Activated T-helper 1 cell treated with Interleukin-2 at 50 U/mL for 16 hours (primary cell): ENCODE measurements at places on chromosomes 5 and 9.

DNA sequence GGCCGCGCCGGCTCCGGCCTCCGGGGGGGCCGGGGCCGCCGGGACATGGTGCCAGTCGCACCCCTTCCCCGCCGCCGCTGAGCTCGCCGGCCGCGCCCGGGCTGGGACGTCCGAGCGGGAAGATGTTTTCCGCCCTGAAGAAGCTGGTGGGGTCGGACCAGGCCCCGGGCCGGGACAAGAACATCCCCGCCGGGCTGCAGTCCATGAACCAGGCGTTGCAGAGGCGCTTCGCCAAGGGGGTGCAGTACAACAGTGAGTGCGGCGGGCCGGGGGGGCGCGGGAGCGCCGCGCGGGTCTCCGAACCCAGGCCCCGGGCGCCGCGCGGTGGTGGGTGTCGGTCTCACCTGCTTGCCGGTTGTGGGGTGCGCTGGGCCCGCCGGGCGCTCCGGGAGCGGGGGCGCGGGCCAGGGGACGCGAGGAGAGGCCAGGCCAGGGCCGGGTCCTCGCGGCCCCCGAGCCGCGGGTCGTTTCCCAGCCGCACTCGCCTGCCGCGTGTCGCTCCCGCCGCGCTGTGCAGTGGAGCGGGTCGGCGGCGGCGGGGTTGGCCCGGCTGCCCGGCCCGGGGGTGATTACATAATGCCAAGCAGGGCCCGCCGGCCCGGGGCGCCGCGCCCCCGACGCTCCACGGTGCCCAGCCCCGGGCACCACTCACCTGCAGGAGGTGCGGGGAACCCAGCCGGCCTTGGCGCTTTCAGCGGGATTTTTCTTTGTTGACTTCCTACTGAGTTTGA, 492 bp downstream of the RABL6 start:
- peak; percentile 23 for DNase-seq

DNA sequence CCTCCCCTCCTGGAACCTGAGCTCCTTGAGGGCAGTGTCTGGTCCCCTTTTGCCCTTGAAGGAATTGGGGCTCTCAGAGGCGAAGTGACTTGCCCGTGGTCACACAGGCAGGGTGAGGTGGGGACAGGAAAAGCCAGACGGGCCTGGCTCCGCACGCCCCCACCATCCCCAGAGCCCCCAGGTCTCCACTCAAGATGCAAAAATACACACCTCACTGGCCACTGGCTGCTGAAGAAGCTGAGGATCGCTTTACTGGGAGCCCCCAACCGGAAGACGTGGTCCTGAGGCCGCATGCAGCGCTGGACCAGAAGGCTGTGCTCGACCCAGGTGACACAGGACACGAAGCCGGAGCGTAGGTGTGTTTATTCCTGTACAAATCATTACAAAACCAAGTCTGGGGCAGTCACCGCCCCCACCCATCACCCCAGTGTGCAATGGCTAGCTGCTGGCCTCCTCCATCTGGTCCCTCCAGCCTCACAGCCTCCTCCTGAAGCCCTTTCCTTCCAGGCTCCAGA, 7.6 kb upstream of the AK1 start:
- no peak for DNase-seq

GRCh38 chr5:109987355-109987754, 297.6 kb downstream of the MAN2A1 start:
- DNase-seq, result no peak

- no peak for DNase-seq
Measured at GRCh38 chr9:26261503-26262330, 583.5 kb upstream of the TUSC1 start.

DNA sequence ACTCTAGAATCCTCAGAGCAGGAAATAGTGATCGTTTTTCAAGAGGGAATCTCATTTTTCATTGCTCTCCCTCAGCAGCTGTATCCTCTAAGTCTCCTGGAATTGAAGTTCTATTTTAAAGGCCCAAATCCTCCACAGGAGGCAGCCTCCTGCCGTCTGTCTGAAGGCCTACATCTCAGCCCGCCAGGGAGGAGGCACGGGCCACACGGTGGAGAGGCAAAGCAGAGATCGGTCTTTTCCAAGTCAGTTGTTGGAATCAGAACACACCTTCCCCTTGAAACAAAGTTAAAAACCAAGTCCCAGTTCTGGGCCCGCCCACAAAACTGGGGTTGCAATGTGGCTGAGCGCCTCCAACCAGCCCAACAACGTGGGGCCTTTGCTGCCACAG, 68.7 kb downstream of the RAPGEF1 start:
- DNase-seq, result no peak

DNA sequence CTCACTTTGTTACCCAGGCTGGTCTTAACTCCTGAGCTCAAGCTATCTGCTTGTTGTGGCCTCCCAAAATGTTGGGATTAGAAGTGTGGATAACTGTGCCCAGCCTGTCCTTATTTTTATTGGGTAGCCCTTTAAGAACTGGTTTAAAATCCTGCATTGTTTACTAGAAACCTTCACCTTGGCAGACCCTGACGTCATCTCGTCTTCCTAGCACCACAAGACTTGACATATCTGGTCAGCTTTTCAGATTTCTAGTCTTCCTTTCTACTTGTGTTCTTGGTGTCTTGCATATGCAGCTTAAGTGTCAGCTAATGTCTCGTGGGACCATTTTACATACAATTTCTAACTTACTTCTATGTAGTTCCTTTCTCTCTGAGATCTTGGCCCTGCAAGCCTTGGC, 258.9 kb downstream of the IZUMO3 start:
- DNase-seq, result no peak

GRCh38 chr5:170885256-170885655, 23.4 kb downstream of the RANBP17 start:
- DNase-seq, result no peak

GRCh38 chr5:67578011-67578410, 381.4 kb upstream of the CD180 start:
- no peak for DNase-seq

DNA sequence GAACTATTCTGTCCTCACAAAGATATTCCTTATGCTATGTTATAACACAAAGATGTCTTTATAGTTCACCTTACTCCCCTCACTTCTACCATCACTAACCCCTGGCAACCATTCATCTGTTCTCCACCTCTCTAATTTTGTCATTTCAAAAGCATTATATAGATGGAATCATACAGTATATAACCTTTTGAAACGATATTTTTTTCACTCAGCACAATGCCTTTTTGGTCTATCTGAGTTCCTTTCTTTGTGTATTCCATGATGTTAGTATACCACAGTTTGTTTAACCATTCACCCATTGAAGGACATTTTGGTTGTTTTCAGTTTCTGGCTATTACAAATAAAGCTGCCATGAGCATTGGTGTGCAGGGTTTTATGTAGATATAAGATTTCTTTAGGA, 35.8 kb upstream of the STOM start:
- no peak for DNase-seq

DNA sequence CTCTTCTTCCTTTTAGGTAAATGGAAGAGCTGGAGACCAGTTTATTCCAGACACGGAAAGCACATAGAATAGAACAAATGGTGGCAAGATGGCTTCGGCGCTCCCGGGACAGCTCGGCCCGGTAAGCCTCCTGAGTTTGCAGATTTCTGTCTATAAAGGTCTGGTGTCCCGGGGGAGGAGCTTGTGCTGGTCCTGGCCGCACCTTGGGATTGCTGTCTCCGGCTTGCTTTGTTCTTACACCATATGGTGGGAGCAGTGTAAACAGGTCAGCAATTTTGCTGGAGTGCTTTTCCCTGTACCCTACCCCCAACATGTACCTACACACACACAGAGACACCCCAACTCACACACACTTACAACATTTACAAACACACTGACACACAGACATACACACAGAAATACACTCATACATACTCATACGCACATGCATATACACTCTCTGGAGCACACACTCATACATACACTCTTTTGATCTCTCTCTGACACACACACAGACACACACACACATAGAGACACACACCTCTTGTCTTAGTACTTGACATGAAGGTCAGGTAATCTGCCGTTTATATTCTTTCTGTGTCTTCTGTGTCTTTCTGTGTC, 42.0 kb downstream of the FRMPD1 start:
- no peak for DNase-seq

- DNase-seq, result no peak
Measured at GRCh38 chr9:70347046-70347445, 67.4 kb downstream of the KLF9 start.

DNA sequence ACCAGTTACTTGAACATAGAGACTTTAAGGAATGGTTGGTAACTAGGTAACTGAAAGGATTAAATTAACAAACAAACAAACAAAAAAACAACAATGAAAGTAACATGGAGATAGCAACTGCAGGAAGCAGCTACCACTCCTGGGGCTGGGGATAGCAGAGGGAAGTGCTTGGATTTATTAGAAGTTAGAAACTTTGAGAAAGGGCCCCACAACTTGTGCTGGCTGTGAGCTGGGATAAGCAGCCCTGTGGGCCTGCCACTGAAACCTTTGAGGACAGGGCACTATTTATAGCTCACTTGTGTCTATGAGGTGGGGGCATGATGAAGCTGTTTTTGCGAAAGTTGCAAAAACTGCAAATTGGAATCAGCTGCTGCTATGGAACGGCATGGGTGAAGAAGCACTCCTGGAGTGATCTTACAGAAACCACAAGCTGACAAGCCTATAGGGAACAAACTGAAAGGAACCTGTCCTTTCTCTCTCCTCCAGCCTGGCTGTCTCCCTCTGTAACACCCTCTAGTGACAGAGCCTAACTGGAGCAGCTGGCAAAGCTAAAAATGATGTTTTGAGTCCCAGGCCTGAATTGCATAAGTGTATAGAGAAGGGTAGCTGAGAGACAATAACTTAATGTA, 91.4 kb upstream of the RANBP6 start:
- DNase-seq, result no peak

- DNase-seq, result no peak
Measured at GRCh38 chr5:178555005-178555404, 35.2 kb downstream of the COL23A1 start.

GRCh38 chr9:96487029-96487396, 37.0 kb downstream of the HABP4 start:
- no peak for DNase-seq

DNA sequence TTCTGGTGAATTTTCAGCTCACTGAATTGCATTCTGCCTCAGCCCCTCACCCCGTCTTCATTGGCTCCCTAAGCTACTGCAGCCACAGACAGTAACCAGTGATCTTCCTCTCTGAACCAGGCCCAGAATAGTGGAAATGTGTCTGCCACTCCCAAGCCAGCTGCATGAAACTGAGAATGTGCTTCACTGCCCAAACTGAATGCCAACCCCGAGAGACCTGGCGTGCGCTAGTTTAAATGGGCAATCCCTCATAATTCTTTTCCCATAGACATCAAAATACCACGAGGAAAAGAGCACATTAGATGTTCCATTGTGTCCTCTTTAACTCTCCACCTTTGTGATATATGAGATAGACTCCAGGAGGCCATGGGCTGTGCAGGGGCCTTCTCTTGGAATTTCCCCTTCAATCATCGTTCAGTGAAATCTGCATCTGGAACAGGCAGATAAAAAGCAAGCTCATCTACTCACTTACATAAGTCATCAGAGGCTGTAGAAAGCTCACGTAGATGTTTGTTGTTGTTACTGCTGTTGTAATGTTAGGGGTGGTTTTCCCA, 320.2 kb downstream of the NFIB start:
- no peak for DNase-seq

- DNase-seq, result no peak
Measured at GRCh38 chr9:86329649-86330048, 24.6 kb downstream of the TUT7 start.

DNA sequence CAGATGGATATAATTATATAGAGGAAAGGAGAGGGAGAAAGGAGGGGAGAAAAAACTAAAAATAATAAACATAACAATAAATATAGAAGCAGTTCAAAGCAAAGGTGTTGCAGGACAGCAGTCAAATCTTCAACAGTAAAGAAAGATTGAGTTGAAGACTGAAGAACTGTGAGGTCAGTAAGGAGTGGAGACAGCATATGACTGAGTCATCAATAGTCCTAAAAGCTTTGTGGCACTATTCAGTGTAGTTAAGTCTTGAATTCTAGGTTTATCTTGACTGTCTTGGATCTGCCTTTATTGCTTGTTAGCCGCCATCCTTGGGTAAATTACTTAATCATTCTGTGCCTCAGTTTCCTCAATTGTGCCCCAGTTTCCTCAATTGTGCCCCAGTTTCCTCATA, 137.0 kb downstream of the MRPS30 start:
- DNase-seq, result no peak

GRCh38 chr9:121797081-121797480, 145.6 kb downstream of the DAB2IP start:
- no peak for DNase-seq
